ENCODE measurements at places on chromosomes 2 and 18.

DNA sequence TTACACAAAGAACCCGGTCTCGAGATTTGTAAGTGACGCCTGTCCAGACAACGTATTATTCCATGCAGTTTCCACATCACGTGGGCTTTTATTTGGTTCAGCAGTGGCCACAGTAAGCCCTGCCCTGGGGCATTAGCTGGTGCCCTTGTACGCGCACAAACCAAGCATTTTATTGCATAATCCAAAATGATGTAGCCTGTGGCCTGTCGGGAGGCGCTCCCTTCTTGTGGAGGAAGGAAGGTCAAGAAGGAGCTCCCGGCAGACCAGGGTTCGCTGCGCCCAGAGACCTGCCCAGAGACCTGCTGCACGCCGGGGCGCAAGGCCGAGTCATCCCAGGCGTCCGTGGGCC lies 179.6 kb upstream of the ALKAL2 start:
- no peak for DNase-seq

- no peak for DNase-seq
Observed at GRCh38 chr18:37653618-37654017, 88.0 kb upstream of the CELF4 start.

GRCh38 chr2:231677632-231678104 lies 30.7 kb upstream of the PTMA start:
- peak; percentile 82 for DNase-seq

DNA sequence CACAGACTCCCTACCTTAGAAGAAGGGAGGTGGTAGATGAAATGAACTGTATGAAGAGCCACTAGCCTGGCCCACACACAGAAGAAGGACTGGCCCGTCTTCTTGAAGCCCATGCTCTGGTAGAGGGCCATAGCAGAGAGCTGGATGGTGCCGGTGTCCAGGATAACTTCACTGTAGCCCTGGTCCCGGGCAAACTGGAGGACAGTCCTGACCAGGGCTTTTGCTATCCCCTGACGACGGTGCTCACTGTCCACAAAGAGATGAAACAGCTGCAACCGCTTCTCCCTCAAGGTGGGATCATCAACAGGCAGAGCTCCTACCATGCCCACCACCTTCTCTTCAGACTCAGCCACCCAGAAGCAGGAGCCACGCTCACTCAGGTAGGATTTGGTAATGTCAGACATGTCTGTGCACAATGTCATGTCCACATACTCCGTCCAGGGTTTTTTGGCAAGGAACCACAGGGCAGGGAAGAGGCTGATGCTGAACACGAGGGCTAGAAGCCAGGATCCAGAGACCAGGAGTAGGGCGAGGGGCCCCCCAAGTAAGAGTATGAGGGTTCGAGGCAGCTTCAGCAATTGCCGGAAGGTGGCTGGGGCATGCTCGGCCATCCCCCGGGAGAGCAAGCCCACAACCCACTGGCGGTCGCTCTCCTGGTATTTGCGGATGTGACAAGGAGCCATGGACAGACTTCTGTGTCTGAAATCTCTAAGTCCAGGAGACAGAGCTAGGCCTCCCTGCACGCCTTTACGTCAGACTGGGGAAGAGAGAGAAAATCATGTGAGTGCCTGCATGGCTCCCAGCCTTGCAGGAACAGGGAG lies 1.1 kb downstream of the NAT8 start:
- no peak for DNase-seq

DNA sequence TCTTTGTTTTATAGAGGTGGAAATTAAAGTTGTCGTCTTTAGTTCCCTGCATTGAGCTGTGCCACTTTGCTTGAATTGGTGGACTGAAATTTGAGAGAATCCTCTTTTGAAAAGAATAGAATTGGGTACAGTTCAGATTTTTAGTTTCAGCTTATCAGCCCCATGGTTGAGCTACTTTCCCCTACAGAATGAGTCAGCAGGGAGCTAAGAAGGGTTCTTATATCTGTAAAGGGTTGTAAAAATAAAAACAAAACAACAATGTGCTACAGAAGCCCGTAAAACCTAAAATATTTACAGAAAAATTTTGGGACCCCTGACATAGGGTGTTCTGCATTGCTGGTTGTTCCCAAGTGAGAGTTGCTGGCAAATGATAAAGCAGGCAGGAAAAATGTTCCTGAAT lies 12.6 kb downstream of the SLC20A1 start:
- DNase-seq, result no peak

- no peak for DNase-seq
Observed at GRCh38 chr18:74412116-74412880, 44.8 kb downstream of the DIPK1C start.

DNA sequence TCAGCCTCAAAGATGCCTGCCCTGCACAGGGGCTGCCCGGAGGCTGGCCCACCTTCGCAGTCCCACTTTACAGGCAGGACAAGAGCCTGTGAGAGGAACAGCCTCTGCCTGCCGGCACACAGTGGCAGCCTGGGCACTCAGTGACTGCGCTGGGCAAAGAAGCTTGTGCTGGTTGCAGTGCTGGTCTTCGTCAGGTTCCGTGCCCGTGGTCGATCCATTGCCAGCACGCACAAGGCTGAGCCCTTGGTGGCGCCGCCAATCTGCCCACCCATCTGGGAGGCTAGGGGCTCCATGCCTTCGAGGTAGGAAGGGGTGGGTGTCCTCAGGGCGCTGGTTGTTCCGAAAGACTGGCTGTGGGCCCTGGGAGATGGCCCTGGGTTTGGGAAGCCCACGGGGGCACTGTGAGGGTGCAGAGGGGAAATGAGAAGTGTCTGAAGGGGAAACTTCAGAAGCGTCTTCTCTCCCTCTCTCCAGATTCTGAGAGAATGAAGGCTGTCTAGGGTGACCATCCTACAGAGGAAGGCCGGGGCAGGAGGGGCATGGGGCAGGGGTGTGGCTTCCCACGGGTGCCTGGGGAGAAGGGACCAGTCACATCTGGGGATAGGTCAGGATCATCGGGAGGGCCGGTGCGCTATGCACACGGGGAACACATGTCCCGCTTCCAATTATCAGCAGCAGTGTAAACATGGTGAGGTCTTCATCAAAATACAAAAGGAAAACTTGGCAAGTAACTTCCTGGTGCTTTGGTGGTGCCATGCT lies 49.1 kb upstream of the HS6ST1 start:
- no peak for DNase-seq

DNA sequence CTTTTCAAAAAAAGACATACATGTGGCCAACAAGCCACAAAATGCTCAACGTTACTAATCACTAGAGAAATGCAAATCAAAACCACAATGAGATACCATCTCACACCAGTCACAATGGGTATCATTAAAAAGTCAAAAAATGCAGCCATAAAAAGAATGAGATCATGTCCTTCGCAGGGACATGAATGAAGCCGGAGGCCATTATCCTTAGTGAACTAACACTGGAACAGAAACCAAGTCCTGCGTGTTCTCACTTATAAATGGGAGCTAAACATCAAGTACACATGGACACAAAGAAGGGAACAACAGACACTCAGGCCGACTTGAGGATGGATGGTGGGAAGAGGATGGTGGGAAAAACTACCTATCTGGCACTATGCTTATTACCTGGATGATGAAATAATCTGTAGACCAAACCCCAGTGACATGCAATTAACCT lies 17.8 kb upstream of the ATL2 start:
- peak; percentile 95 for DNase-seq

DNA sequence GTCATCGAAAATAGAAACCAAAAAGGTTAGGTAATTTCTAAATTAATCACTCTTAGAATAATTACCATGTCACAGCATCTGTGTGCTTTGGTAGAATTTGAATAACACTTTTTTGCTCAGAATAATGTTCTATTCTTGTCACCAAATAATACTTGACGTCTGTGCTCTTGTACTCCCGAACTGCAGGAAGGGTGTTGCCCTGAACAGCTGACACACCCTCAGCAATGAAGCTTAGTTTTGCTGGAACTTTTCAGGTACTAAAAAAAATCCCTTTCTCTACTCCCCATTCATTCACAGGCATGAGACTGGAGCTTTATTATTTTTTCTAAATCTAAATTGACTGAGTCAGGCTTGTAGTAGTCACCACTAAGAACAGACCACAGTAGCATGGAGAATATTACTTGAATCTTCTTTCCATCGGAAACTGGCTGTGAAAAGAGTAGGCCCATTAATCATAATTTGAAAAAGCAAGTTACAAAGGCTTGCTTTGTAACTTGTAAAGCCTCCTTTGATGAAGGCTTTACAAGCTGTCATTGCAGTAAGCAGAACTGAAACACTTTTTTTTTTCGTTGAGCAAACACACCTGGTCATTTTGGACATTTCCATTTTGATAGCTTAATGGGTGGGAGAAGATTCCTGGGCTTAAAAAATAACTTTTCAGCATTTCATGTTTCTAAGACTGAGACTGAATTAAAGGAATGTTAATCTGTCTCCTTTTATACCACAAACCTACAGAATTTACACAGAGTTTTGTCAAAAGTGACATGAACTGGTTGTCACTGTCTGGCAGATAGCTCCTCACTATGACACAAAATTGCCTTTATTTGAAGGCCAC lies 70.3 kb upstream of the PELI1 start:
- DNase-seq, result no peak

DNA sequence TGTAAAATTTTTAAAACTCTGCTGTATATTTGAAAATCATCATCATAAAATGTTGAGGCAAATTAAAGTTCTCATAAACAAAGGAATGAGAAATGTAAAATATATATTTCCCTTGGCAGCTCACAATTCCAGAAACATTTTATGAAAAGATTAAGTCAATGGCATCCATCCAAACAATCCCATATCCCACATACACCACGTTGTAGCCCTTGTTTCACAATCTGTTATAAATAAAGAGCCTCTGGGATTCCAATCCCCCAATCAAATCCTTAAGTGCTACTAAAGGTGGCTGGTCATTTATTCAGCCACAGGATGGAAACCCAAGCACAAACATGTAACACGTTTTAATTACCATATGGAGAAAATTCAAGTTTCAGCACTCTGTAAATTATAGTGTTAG lies 51.7 kb downstream of the GFPT1 start:
- peak; percentile 35 for DNase-seq

GRCh38 chr2:108029496-108029895 lies 43.2 kb downstream of the SLC5A7 start:
- no peak for DNase-seq

DNA sequence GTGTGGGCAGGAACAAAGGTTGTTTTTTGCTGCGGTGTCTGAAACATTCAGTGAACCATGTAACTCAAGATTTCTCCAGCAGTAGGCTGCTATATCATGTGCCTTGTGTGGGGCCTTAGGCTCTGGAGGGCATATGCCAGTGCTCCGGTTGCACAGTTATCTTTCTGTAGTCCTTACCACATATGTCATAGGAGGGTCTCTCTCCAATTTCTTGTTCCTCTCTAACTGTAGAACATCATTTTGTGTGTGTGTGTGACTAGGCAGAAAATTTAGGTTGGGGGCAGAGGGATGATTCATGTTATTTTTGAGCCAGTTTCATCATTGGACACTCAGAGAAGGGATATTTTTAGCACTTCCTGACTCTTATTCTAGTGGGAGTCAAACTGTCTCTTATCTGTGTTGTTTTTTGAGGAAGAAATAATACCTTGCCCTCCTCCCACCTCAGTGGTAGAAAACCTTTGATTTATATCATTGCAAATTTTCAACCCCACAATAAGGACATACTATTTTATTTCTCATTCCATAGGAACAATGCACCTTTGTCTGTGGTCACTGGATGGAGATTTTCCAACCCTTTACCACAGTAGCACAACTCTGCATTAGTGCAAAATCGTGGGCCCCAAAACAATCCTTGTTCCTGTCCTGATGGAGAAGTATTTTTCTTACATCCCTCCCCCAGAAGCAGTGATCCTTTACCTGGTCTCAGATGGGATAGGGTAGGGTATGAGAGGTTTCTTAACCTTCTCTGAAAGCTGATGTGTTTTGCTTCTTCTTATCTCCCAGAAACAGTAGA lies 113.9 kb downstream of the CCDC74A start:
- peak; percentile 73 for DNase-seq

- no peak for DNase-seq
Observed at GRCh38 chr2:151902829-151903228, 74.6 kb upstream of the ARL5A start.

GRCh38 chr2:160061944-160062291 lies 497 bp downstream of the PLA2R1 start:
- no peak for DNase-seq

- no peak for DNase-seq
Observed at GRCh38 chr2:105581555-105581944, 163.2 kb upstream of the NCK2 start.

DNA sequence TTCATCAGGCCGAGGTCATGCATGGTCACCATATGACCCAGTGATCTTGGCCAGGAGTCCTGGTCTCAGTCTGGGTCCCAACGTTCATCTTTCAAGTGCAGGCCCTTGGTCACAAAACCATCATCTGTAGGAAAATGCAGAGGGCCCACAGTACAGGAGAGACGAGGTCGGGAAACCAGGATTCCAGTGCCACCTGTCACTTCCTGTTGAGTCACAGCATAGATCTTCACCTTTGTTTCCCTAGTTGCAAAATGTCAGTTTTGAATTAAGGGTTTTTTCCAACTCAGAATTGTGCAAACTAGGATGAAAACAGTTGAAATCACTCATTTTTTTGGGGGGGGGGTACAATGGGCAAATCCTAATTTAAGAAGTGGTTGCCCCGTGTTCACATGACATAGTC lies 162.2 kb downstream of the INSIG2 start:
- peak; percentile 22 for DNase-seq

DNA sequence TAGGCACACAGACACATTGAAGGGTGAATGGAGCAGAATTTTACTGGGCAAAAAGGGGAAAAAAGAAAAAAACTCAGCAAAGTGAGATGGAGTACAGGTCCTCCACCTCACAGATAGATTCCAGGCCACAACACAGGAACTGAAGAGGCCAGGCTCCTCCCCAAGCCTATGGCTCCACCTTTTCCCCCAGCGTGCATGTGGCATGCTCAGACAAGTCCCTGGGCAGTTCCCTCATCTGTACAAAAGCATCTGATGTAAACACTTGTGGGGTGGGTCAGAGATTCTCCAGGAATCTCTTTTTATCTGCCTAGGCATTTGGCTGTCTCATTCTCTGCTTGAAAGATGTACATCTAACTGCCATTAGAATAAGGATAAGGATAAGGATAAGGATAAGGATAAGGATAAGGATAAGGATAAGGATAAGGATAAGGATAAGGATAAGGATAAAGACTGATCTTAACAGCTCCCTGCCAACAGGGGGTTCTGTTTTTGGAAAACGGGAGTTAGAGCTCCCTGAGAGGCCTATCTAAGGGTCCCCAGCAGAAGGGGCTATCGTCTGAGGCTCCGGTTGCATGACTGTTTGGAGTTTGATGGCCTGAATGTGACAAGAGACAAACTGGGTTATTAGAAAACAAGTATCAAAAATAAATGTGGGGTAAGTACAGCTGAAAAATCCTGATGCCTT lies 17.2 kb upstream of the ASXL3 start:
- no peak for DNase-seq

DNA sequence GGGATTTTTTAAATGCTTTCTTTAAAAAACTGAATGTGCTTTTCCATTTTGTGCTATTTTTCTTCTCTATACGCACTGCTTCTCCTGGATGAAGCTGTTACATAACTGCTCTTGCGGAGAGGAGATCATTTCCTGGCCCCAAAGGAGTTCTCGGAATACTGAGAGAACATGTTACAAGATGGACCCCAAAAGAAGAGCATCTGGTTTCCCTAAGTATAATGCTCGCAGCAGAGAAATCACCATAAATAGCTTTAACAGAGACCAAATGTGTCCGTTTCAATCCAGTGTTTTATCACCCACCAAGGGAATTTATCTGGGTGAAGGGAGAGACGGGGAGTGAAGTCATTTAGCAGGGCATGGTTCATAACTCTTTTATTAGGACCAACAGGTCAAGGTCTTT lies 80.1 kb downstream of the RBM43 start:
- DNase-seq, result no peak

GRCh38 chr18:35513181-35513936 lies 15.6 kb upstream of the INO80C start:
- peak; percentile 96 for DNase-seq

GRCh38 chr2:34102339-34102738 lies 503.2 kb upstream of the FAM98A start:
- DNase-seq, result peak; percentile 66
